ENCODE measurements at places on chromosomes 1 and 21. TPM values are rescaled to one million over a fixed set of nuclear protein-coding genes. Genes with fewer than 3 reads are reported as not detected.
A peak's percentile ranks its signal among the peaks of the same experiment; 100 is the strongest.

- no peak for DNase-seq
Observed at GRCh38 chr1:63818567-63819325, 44.9 kb downstream of the ROR1 start.

FCAMR gene
- not detected for total RNA-seq

DNA sequence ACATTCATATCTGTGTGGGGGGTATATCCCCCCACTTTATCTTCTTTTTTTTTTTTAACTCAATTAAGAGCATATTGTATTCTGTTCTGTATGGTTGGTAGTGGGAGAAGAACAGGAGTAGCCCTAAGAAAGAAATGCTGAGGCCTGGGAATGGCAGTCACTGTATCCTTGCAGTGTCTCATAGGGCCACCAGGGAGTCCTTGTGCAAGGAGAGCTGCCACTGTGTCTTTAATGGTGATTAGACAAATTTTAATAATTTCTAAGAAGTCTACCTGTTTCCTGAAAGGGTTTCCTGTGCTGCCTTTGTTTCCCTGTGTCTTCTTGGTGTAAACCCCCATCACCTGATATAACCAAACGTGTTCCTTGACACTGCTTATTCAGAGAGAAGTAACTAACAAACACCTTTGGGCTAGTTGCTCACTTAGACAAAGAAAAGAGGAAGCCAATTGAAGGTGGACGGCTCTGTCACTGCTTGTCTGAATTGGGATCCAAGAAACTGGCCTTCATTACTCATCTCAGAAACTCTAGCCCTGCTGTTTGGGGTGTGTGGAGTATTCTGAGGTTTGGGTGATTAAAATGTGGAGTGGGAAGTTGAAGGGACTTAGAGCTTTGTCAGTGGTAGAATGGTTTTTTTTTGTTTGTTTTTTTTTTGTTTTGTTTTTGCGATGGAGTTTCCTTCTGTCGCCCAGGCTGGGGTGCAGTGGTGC lies 15.2 kb downstream of the GIPC2 start:
- no peak for DNase-seq

DNA sequence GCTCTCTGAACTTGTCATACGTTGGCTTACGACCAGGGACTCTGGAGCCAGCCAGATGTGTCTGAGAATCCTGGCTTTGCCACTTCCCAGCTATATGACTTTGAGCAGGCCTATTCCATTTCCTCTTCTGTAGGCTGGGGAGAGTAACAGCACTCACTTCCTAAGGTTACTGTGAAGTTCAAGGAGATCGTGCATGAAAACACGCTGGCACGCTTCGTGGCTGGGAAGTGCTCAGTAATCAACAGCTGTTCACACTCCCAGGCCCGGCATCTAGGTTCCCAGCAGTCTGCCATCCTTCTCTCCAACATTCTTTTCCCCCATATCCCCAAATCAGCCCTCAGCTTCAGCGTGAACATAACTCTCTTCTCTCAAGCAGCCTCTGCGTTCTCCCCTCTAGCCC lies 2.0 kb downstream of the ASCL5 start:
- no peak for DNase-seq

GRCh38 chr1:156858555-156858956 lies 361 bp downstream of the INSRR start:
- DNase-seq = no peak

- DNase-seq = peak; percentile 23
Observed at GRCh38 chr1:186864296-186864695, 35.5 kb downstream of the PLA2G4A start.

GRCh38 chr1:233170741-233171140 lies 124.8 kb downstream of the PCNX2 start:
- DNase-seq = no peak

- DNase-seq = no peak
Observed at GRCh38 chr21:14766241-14766640, 220.1 kb upstream of the SAMSN1 start.

- no peak for DNase-seq
Observed at GRCh38 chr1:221328371-221328770, 413.5 kb downstream of the DUSP10 start.

All from IMR-90 (cell line).